ENCODE measurements at places on chromosomes 4 and X.

- DNase-seq, result no peak
Measured at GRCh38 chrX:38798956-38799355, 2.3 kb upstream of the MID1IP1 start.

DNA sequence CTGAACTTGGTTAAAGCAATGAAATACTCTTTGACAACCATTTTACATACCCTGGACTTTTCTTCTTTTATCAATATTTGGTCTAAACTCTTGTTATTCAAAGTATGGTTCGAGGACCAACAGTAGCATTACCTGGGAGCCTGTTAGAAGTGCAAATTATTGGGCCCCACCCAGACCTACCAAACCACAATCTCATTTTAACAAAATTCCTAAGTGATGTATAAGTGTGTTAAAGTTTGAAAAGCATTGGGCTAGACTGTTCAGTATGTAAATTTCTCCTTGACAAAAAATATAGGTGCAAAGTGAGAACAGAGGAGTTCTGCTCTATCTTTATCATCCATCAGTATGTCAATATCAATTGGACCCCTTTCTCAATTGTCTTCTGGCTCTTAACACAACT is 67.1 kb downstream of the PGRMC1 start:
- DNase-seq, result no peak

GRCh38 chr4:15186149-15186548 is 183.9 kb downstream of the CPEB2 start:
- no peak for DNase-seq

- no peak for DNase-seq
Measured at GRCh38 chr4:82984459-82984858, 26.2 kb downstream of the LIN54 start.

- DNase-seq, result no peak
Measured at GRCh38 chrX:118047446-118048186, 69.0 kb downstream of the KLHL13 start.
